Sigmoid colon (tissue), 7 donors: ENCODE measurements at places on chromosomes 2 and 18. TPM values are rescaled to one million over a fixed set of nuclear protein-coding genes. Genes with fewer than 3 reads are reported as not detected.

Gene PDE1A
- 35.3 TPM for total RNA-seq

Gene SULT1C4
- 7.2 TPM for total RNA-seq

Gene RIT2
- total RNA-seq, result not detected

Gene ADD2
- 1.3 TPM for total RNA-seq

Gene PCBP1
- total RNA-seq, result 181 TPM

Gene LMAN2L
- total RNA-seq, result 19.6 TPM

Gene VAPA
- 318 TPM for total RNA-seq

Gene MEIS1
- 133 TPM for total RNA-seq

Gene ANKRD39
- 34.1 TPM for total RNA-seq

Gene SLC8A1
- 305 TPM for total RNA-seq

Gene AAMP
- total RNA-seq, result 91.9 TPM

Gene HRH4
- not detected for total RNA-seq

Gene FNDC4
- total RNA-seq, result 6.6 TPM

Gene RSAD2
- 10.2 TPM for total RNA-seq

DNA sequence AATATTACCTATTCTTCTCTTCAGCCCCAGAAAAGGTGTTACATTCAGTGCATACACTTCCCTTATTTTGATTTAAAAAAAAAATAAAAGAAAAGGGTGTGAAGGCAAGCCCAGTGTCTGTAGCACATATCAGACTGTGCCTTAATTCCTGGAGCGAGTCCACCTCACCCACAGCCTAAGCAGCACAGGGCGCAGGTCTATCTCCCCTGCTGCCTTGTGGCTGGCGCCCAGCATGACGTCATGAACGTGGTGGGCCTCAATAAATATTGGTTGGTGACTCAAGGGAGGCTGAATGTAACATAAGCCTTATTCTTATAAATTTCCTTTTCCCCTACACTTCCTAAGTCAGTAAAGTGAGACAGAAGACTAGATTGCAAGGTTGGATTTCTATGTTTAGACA, 26.4 kb downstream of the ST3GAL5 start:
- no peak overlapping the region for H3K27ac ChIP-seq
- DNase-seq, result no peak
- H3K27me3 ChIP-seq, result no peaks in the 10 kb centered on the region
- H3K4me1 ChIP-seq, result peaks cover 21% of the 10 kb centered on the region
- no peak overlapping the region for H3K4me3 ChIP-seq

- H3K4me1 ChIP-seq, result peaks cover 27% of the 10 kb centered on the region
- no peaks in the 10 kb centered on the region for H3K36me3 ChIP-seq
- H3K27ac ChIP-seq, result no peak overlapping the region
These were observed 16.8 kb downstream of the TMEM17 start for GRCh38 chr2:62489162-62489561.

DNA sequence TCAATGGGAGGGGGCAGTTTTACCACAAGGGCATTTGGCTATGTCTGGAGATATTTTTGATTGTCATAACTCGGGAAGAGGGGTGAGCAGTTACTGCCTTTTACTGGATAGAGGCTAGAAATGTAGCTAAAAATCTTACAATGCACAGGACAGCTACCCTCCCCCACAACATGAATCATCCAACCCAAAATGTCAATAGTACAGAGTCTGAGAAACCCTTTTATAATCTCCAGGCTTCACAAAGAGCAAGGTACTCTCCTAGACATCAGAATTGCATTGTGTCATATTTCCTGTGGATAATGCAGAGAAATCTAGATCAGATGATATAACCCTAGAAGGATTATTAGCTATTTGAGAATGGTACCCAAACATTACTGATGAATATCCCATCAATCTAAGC, 277.1 kb upstream of the NRP2 start:
- no peak overlapping the region for H3K4me3 ChIP-seq
- no peaks in the 10 kb centered on the region for H3K27me3 ChIP-seq
- H3K4me1 ChIP-seq, result peaks cover 10% of the 10 kb centered on the region
- no peaks in the 10 kb centered on the region for H3K36me3 ChIP-seq

DNA sequence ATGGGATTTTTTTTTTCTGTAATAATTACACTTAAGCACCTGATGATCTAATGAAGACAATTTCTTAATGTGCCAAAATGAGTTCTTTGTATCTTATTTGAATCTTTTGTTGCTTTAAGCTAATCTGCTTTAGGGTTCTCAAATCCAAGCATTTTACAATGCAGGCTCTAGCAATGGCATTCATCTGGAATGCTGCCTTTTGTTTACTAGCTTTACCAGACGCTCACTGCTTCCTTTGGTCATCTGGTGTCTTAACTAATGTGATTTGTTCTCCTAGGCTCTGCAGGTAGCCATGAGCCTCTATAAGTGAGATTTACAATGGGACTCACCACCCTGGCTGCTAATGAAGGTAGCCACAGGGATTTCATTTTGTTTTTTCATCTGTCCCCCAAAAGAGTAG, 100.3 kb downstream of the GREB1L start:
- H3K27me3 ChIP-seq, result no peaks in the 10 kb centered on the region
- no peaks in the 10 kb centered on the region for H3K4me1 ChIP-seq
- H3K27ac ChIP-seq, result no peak overlapping the region

- peak; percentile 30 for DNase-seq
- H3K27ac ChIP-seq, result no peak overlapping the region
- H3K4me1 ChIP-seq, result no peaks in the 10 kb centered on the region
- no peak overlapping the region for H3K4me3 ChIP-seq
- no peaks in the 10 kb centered on the region for H3K36me3 ChIP-seq
These were observed 77.6 kb upstream of the OTOF start for GRCh38 chr2:26555246-26556133.

GRCh38 chr2:152548996-152549395, 168.3 kb downstream of the PRPF40A start:
- no peaks in the 10 kb centered on the region for H3K27me3 ChIP-seq
- H3K36me3 ChIP-seq, result no peaks in the 10 kb centered on the region
- DNase-seq, result no peak
- no peak overlapping the region for H3K4me3 ChIP-seq
- no peaks in the 10 kb centered on the region for H3K4me1 ChIP-seq

- H3K36me3 ChIP-seq, result no peaks in the 10 kb centered on the region
- no peaks in the 10 kb centered on the region for H3K27me3 ChIP-seq
- no peak overlapping the region for H3K4me3 ChIP-seq
- no peak overlapping the region for H3K27ac ChIP-seq
These were observed 21.7 kb downstream of the ACSL3 start for GRCh38 chr2:222882484-222882928.

DNA sequence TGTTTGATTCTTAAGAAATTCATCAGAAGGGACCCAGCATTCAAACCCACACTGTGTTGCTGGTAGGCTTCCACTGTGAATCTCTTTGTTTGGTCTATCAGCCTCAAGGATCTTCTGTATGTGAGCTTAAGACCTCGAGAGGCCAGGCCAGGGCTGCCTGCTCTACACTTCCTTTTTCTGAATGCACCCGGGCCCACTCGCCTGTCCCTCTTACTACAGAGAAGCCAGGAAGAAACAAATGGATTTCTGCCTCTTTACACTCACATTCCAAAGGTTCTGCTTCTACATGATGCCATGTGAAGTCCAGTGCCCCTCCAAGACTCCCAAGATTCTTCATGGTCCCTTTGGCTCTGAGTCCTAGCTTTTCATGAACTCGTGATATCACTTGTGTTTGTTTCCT, 25.4 kb upstream of the MRPL19 start:
- no peaks in the 10 kb centered on the region for H3K4me1 ChIP-seq
- H3K36me3 ChIP-seq, result no peaks in the 10 kb centered on the region
- no peaks in the 10 kb centered on the region for H3K27me3 ChIP-seq
- H3K27ac ChIP-seq, result no peak overlapping the region
- H3K4me3 ChIP-seq, result no peak overlapping the region
- DNase-seq, result no peak

DNA sequence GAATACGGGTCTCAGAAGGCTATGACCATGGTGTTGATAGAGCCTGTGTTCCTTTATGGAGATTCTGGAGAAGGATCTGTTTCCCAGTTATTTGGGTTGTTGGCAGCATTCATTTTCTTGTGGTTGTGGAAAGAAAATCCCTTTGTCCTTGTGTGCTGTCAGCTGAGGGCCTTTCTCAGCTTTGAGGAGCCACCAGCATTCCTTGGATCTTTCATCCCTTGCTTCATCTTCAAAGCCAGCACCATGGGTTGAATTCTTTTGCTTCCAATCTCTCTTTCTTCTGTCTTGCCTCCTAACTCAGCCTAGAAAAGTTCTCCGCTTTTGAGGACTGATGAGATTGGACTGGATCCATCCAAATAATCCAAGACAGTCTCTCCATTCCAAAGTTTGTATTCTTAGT, 103.2 kb upstream of the MMADHC start:
- H3K36me3 ChIP-seq, result no peaks in the 10 kb centered on the region
- H3K27me3 ChIP-seq, result no peaks in the 10 kb centered on the region
- no peak overlapping the region for H3K27ac ChIP-seq
- DNase-seq, result no peak

DNA sequence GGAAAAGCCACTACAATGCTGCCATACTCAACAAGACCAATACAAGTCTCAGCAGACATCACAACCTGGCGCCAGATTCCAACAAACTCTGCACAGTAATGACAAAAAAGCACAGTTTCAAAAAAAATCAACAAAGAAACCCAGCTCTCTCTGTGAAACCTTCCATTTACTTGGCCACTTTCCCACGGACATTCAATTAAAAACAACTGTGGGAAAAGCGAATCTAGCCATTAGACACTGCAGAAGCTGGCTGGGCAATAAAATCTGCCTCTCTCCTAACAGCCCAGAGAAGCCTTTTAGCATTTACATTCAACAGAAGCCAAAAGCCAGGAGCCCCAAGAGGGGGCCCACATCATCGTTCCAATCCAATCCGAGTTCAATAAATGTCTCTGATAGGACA, 128.9 kb downstream of the HDAC4 start:
- DNase-seq, result no peak
- peak overlapping the region; percentile 89 for H3K27ac ChIP-seq
- H3K4me3 ChIP-seq, result no peak overlapping the region
- no peaks in the 10 kb centered on the region for H3K36me3 ChIP-seq

GRCh38 chr18:35641916-35642315, 60.4 kb downstream of the GALNT1 start:
- no peak for DNase-seq
- H3K4me1 ChIP-seq, result no peaks in the 10 kb centered on the region
- H3K27me3 ChIP-seq, result no peaks in the 10 kb centered on the region
- no peaks in the 10 kb centered on the region for H3K36me3 ChIP-seq
- no peak overlapping the region for H3K4me3 ChIP-seq

DNA sequence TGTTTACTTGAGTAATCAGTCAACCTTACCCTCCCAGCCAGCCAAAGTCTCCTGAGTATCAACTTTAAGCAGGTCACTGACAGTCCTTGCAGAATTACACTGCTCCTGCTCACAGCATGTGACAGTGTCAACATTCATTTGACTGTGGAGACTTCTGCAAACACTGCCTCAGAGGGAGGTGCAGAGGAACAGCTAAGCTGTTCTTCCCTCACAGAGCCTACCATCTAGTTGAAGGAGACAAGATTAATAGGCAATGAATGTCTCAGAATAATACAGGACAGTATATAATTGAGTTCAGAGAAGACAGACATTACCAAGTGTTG, 11.9 kb downstream of the SLC14A2 start:
- H3K27me3 ChIP-seq, result no peaks in the 10 kb centered on the region
- peaks cover 12% of the 10 kb centered on the region for H3K4me1 ChIP-seq
- H3K4me3 ChIP-seq, result no peak overlapping the region
- DNase-seq, result no peak
- H3K36me3 ChIP-seq, result no peaks in the 10 kb centered on the region
- no peak overlapping the region for H3K27ac ChIP-seq

DNA sequence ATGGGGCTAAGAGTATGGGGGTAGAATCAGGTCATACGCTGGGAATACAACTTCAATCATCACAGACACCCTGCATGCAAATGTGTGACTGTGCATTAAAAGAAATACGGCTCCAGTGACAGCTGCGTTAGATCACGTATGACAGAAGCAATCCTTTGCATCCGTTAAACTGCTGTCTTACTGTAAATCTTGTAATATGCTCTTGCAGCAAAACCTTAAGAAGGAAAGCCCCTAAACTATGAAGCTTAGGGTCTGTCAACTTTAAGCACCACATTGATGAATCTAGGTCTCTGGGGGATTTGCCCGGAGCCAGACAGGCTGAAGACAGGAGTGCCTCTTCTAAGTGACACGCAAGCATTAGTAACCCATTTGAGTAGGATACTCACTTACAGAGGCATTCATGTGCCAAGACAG, 84.7 kb upstream of the EML6 start:
- DNase-seq, result no peak
- no peaks in the 10 kb centered on the region for H3K27me3 ChIP-seq
- peaks cover 61% of the 10 kb centered on the region for H3K4me1 ChIP-seq
- no peak overlapping the region for H3K4me3 ChIP-seq
- H3K27ac ChIP-seq, result no peak overlapping the region
- peaks cover 14% of the 10 kb centered on the region for H3K36me3 ChIP-seq

DNA sequence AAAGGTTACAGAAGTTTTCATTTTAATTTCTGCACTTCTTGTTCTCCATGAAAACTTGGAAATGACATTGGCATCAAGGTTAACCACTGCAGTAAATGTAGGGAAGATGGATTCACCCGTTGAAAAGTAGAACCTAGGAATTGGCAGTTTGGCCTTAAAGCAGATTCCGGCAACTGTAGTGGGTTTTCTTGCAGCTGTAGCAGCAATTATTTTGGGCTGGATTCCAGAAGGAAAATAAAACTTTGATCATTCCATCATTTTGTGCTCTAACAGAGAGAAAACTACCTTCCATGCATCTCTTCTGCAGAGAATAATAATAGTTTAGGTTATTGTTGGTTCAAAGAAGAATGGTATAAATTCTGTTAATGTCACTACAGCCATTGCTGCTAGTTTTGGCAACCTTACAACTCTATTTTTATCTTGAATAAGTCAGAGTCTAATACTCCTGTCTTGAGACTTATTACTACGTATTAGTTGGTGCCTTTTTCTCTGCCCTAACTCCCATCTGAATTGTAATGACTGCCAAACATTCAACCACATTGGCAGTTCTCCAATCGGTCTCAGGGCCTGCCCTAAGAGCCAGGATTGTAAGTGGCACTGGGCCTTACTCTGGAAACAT, 178.1 kb upstream of the PIEZO2 start:
- no peaks in the 10 kb centered on the region for H3K36me3 ChIP-seq
- H3K27ac ChIP-seq, result no peak overlapping the region
- H3K4me1 ChIP-seq, result no peaks in the 10 kb centered on the region
- no peaks in the 10 kb centered on the region for H3K27me3 ChIP-seq
- no peak for DNase-seq

GRCh38 chr2:143192106-143192505, 62.9 kb downstream of the ARHGAP15 start:
- H3K4me3 ChIP-seq, result no peak overlapping the region
- H3K4me1 ChIP-seq, result no peaks in the 10 kb centered on the region
- no peaks in the 10 kb centered on the region for H3K27me3 ChIP-seq
- no peak for DNase-seq
- H3K27ac ChIP-seq, result no peak overlapping the region
- H3K36me3 ChIP-seq, result no peaks in the 10 kb centered on the region

- no peak overlapping the region for H3K27ac ChIP-seq
- H3K4me3 ChIP-seq, result no peak overlapping the region
- H3K4me1 ChIP-seq, result peaks cover 18% of the 10 kb centered on the region
- no peak for DNase-seq
These were observed 5.7 kb downstream of the CHPF start for GRCh38 chr2:219537657-219538488.

- DNase-seq, result no peak
- H3K36me3 ChIP-seq, result no peaks in the 10 kb centered on the region
- no peaks in the 10 kb centered on the region for H3K27me3 ChIP-seq
- no peak overlapping the region for H3K4me3 ChIP-seq
- H3K27ac ChIP-seq, result no peak overlapping the region
These were observed 60.0 kb downstream of the GCA start for GRCh38 chr2:162403884-162404283.

- DNase-seq, result no peak
- H3K4me1 ChIP-seq, result no peaks in the 10 kb centered on the region
- H3K36me3 ChIP-seq, result no peaks in the 10 kb centered on the region
- H3K4me3 ChIP-seq, result no peak overlapping the region
These were observed 12.0 kb upstream of the GTF2A1L start for GRCh38 chr2:48605482-48606175.
